ENCODE measurements at places on chromosomes 13 and 19.
A peak's percentile ranks its signal among the peaks of the same experiment; 100 is the strongest.

DNA sequence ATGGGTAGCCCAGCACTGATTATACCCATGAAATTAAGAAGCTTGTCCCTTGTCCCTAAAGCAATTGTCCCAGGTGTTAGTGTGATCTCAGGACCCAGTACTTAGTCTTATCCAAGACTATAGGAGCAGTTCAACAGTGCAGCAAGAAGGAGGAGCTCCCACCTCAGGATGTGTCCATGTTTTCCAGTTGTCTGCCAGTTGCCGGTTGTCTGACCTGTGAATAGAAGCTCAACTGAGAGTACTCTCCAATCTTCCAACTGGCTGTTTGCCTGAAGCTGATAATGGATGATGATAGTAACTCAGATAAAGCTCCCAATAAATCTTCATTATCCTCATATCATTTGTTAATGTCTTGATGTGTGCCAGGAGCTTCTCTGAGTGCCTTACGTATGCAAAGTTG is 107.2 kb upstream of the HTR2A start:
- no peak for DNase-seq

DNA sequence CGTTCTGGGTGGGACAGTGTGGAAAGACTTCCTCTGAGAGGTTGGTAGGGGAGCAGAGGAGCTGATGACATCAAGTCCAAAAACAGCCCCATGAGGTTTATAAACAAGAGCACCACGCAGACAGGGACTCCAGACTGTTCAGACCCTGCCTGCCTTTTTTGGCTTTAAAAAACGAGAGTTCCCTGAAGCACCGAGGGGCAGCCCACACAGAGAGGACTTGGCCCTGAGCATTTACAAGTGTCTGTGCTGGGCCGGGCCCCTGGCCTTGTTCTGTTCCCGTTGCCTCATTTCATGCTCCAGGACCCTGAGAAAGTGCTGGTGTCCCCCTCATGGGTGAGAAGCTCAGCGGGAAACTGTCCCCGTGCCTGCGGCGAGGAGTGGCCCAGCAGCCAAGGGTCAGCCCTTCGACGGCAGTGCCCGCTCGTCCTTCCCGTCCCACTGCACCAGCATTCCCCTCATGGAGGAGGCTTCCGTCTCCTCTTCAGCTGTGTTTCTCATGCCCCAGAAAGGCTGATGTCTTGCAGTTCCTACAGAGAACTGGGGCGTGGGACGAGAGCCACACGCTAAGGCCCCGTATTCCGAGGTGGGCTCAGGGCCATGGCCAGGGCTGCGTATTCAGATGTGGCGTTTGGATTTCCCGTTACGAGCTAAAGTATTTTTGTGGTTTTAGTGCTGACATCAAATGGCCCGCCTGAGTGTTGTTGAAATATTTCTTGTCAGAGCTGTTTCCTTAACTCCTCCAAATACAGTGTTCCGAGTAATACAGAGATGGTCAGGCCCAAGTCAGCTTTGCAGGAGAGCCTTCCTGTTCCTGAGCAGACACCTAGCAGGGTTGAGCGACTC is 93.5 kb downstream of the ATP11A start:
- DNase-seq = no peak

- DNase-seq = peak; percentile 45
These were observed 10.0 kb upstream of the FFAR2 start for GRCh38 chr19:35438096-35438495.

GRCh38 chr19:47309038-47309437 is 623 bp upstream of the C5AR1 start:
- no peak for DNase-seq

DNA sequence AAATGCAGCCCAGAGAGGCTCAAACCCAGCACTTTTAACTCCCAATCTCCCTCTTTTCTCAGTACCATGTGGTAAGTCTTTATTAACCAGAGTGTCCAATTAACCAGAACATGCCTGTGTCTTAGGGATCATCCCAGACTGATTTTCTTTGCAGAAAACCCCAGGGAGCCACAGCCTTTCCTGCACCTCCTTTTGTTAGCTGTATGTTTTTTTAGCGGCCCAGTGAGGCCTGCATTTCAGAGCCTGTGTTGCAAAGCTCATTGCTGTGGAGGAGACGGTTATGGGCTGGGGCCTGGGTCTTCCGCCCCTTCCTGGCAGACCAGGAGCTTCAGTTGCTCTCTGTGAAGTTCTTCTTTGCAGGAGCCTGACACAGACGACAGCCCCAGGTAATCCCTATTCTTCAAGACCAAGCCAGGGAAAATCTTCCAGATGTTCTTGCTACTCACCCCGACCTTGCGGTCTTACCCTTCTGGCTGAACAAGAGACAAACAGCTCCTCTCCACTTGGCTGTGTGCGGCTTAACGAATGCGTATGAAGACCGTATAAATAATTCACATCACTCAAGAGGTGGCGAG is 70.7 kb upstream of the TSHZ3 start:
- no peak for DNase-seq

GRCh38 chr13:32446773-32447465 is 19.0 kb upstream of the N4BP2L1 start:
- peak; percentile 25 for DNase-seq

Measured in suppressor macrophage treated with lipopolysaccharide for 1 hour (primary cell).